ENCODE measurements at places on chromosomes 5 and 9.

- DNase-seq = no peak
These were observed 5.0 kb upstream of the PPP2R2B start for GRCh38 chr5:146883511-146883910.

- no peak for DNase-seq
These were observed 45.1 kb downstream of the BNC2 start for GRCh38 chr9:16825331-16825725.

DNA sequence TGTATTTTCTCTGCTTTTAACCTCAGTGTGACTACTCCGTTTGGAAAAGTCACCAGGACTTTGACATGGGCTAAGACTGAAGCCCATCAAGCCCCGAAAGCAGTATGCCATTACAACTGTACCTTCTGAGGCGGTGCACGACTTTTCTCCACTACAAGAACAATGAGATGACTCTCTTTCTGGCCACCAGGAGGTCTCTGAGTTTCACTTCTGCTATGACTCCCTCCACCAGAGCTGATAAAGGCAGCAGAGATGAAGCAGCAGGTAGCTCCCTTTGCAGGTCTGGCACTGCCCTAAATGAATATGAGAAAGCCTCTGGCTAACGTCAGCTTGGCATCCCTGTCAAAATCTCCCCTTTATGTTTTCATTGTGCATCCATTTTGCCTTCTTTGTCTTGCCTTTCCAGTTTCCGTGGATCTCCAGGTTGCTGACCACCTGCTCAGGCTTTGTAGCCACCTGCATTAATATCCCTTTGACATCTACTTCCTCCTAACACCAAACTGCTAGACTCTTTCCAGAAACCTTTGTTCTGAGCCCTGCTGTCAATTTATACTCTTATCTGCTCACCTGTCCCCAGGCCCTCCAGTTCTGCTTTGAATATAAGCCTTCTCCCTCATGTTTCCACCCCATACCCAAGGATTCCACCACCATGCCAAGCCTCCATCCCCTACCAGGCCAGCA lies 221.7 kb downstream of the ZNF608 start:
- no peak for DNase-seq

GRCh38 chr5:87263498-87263897 lies 4.2 kb upstream of the RASA1 start:
- DNase-seq = no peak

DNA sequence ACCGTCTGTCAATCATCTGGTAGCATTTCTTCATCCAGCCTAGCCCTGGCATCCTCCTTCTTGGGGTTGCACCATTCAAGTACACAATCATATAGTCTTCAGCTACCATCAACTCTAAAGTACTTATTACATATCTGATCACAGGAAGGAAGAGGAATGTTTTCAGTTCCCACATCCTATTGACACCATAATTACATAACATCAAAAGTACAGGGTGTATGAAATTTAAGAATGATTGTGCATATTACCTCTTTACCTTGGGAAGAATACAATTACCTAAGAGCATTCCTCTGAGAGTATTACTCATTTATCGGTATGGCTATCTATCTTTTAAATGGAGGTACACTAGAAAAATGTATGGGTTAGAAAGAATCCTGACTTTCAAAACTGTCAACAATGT lies 126.8 kb upstream of the PCA3 start:
- DNase-seq = no peak

DNA sequence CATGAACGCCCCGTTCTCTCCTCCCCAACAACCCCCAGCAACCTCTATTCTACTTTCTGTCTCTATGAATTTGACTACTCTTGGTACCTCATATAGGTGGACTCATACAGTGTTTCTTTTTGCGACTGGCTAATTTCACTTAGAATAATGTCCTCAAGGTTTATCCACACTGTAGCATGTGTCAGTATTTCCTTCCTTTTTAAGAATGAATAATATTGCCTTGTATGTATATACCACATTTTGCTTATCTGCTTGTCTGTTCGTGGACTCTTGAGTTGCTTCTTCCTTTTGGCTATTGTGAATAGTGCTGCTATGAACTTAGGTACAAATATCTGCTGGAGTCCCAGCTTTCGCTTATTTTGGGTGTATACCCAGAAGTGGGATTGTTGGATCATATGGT lies 42.7 kb downstream of the IQGAP2 start:
- no peak for DNase-seq

DNA sequence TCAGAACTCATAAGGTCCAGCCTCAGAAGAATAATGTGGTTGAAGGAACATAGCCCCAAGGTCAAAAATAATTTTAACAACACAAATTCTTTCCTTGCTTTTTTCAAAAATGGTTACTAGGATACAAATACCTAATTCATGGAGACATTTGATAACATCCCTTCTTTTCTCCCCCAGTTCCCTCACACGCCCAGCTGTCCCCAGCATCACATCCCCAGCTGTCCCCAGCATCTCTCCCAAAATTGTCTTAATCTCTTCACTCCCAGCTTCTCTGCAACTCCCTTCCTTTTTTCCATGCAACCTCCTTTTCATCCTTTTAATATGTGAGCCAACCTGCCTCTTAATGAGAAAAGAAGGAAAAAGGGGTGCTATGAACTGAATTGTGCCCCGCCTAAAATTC lies 77.8 kb downstream of the FSTL4 start:
- DNase-seq = no peak

DNA sequence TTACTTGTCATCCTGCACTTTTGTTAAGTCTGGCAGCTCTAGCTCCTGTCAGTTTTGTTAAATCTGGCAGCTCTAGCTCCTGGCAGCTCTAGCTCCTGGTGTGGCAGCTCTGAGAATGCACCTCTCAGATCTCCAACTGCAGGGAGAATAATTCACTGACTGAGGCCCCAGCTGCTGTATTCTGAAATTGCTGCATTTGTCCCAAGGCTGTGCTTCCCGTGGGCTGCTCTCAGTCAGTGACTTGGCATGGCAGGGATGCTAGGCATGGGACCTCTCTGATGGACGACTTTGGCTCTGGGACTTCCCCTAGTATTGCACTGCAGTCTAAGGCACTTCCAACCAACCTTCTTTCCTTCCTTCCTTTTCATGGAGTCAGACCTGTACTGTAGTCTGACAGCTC lies 475.7 kb downstream of the CCDC171 start:
- DNase-seq = no peak

- no peak for DNase-seq
These were observed 35.9 kb upstream of the IRX4 start for GRCh38 chr5:1918488-1919208.

DNA sequence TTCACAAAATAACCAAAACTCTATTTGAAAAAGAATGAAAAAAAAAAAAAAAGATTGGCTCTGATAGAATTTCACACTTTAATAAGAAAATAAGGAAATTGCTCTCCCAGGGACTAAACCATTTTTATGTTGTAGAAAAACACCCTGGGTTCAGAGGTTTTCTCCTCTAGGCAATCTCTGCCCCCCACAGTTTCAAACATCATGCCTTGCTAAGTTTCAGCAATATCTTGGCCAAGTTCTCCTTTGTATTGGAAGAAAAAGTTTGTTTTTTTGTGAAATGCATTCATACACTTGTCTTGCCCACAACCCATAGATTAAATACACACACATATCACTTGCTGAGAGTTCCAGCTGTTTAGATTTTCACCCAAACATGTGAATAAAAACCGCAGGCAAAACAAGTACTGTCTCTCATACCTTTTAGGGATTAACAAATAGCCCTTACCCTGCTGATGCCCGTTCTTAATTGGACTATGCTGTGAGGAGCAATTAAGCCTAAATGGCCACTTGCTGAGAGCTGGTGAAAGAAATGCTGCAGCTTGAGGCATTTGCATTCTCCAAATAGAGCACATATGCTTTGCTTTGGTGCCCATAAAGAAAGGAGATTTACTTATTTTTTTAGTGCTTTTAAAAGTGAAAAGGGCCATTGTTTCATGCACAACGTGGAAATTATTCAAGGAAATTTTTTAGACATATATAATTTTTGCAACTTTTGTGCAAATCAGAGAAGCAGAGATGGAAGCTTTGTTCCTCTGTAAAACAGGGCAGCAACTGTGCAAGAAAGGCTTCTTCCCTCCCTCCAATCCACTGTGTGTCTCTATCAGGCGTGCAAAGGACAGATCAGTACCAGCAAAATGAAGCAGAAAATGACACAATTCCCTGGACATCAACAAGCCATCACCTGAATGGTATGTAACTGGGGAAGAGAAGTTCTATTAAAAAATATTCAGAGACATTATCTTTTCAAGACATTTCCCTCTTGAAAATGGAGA lies 262.4 kb upstream of the KIF2A start:
- no peak for DNase-seq

Data from stimulated activated CD8-positive, alpha-beta memory T cell treated with anti-CD3 and anti-CD28 coated beads, Interleukin-15, amount 100 ng/mL, for 24 hours (primary cell).